Stomach (tissue), 19 donors: ENCODE measurements at places on chromosomes 11 and 22.

- no peak overlapping the region for H3K27ac ChIP-seq
- no peak overlapping the region for H3K4me3 ChIP-seq
- no peak for DNase-seq
- H3K4me1 ChIP-seq, result peaks cover 9% of the 10 kb centered on the region
- no peaks in the 10 kb centered on the region for H3K27me3 ChIP-seq
- H3K36me3 ChIP-seq, result peaks cover 15% of the 10 kb centered on the region
Observed at GRCh38 chr11:66559866-66560676, 8.3 kb downstream of the CTSF start.

DNA sequence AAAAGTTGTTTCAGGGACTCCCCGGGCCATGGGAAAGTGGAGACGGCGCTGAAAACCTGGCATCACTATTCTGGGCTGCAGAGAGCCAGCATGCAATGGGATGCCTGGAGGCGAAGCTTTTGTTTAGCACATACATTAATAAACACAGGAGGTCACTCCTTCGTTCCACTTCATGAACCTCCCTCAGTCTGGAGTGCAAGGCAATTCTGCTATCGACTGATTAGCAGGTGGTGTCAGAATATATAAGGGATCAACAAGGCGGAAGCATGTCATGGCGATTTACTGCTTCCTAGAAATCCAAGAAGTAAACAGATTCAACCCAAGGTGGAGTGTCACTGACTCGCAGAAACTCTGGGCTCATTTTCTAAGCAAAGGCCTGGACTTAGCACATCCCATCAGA, 45.4 kb upstream of the MN1 start:
- H3K4me1 ChIP-seq, result peaks cover 34% of the 10 kb centered on the region
- no peak for DNase-seq
- no peak overlapping the region for H3K4me3 ChIP-seq
- no peak overlapping the region for H3K27ac ChIP-seq
- H3K36me3 ChIP-seq, result peaks cover 34% of the 10 kb centered on the region
- no peaks in the 10 kb centered on the region for H3K27me3 ChIP-seq

- no peaks in the 10 kb centered on the region for H3K36me3 ChIP-seq
- H3K4me1 ChIP-seq, result peaks cover 5% of the 10 kb centered on the region
- no peak overlapping the region for H3K4me3 ChIP-seq
- no peak for DNase-seq
- no peaks in the 10 kb centered on the region for H3K27me3 ChIP-seq
Observed at GRCh38 chr11:12455938-12456337, 78.6 kb downstream of the PARVA start.

GRCh38 chr22:26851125-26851524, 193.7 kb downstream of the MIAT start:
- H3K4me3 ChIP-seq, result no peak overlapping the region
- H3K27me3 ChIP-seq, result no peaks in the 10 kb centered on the region
- no peak for DNase-seq
- no peak overlapping the region for H3K27ac ChIP-seq

DNA sequence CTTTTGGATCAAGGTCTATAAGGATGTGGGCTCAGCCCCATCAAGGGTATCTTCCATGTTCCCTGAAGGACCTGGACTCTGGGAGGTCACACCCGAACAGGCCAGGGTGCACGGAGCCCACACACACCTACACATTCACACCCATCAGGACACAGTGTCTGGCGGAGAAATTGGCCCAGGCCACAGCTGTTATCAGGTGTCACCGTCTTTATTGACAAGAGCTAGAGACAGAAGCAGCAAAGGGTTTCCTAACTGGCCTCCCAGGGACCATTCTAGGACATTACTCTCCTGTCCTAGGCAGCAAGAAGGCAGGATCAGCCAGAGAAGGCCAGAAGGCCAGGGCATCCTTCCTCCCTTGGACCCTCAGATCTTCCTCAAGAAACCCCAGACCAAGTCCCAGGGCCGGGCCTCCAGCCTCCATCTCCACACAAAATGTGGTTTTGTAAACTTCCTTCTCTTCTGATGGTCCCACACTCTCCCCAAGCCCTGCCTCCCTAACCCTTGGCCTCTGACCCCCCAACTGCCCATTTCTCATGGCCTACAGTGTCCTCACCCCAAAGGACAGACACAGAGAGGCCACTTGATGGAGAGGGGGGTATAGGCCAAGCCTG, 8.1 kb downstream of the SSTR3 start:
- H3K27me3 ChIP-seq, result no peaks in the 10 kb centered on the region
- peaks cover 8% of the 10 kb centered on the region for H3K4me1 ChIP-seq
- no peaks in the 10 kb centered on the region for H3K36me3 ChIP-seq
- no peak overlapping the region for H3K27ac ChIP-seq
- no peak overlapping the region for H3K4me3 ChIP-seq

- no peak for DNase-seq
- H3K4me3 ChIP-seq, result no peak overlapping the region
- no peaks in the 10 kb centered on the region for H3K36me3 ChIP-seq
- peaks cover 11% of the 10 kb centered on the region for H3K27me3 ChIP-seq
- no peaks in the 10 kb centered on the region for H3K4me1 ChIP-seq
Observed at GRCh38 chr11:68994894-68995285, 14.1 kb upstream of the MRGPRD start.

- H3K4me1 ChIP-seq, result peaks cover 4% of the 10 kb centered on the region
- H3K27ac ChIP-seq, result peak overlapping the region; percentile 42
- no peak overlapping the region for H3K4me3 ChIP-seq
- peak; percentile 49 for DNase-seq
Observed at GRCh38 chr11:123211149-123211852, 16.3 kb upstream of the CLMP start.

GRCh38 chr11:18365741-18366140, 28.6 kb upstream of the LDHA start:
- H3K36me3 ChIP-seq, result peaks cover 71% of the 10 kb centered on the region
- H3K4me1 ChIP-seq, result no peaks in the 10 kb centered on the region
- DNase-seq, result no peak
- no peaks in the 10 kb centered on the region for H3K27me3 ChIP-seq

DNA sequence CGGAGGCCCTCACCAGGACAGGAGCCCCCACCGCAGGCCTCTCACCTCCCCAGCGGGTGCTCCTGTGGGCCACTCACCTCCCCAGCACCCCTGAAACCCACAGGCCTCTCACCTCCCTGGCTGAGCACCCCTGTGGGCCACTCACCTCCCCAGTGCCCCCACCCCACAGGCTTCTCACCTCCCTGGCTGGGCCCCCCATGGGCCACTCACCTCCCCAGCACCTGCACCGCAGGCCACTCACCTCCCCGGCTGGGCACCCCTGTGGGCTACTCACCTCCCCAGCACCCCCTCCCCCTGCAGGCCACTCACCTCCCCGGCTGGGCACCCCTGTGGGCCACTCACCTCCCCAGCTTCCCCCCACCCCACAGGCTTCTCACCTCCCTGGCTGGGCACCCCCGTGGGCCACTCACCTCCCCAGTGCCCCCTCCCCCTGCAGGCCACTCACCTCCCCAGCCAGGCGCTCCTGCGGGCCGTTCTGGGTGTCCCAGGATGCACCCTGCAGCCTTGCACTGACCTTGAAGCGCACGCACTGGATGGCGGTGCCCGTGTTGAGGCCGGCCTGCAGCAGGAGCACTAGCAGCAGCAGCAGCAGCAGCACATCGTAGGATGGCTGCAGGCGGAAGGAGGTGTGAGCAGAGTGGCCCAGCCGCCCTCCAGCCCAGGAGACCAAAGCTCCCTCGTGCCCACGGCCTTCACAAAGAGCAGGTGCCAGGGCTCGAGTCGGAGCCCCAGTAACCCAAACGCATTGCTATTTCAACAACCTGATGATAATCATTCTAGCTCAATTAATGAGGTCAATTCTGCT, 5.7 kb upstream of the TTLL8 start:
- H3K4me3 ChIP-seq, result no peak overlapping the region
- H3K27me3 ChIP-seq, result peaks cover 21% of the 10 kb centered on the region
- no peak for DNase-seq
- H3K36me3 ChIP-seq, result no peaks in the 10 kb centered on the region

- DNase-seq, result no peak
- no peaks in the 10 kb centered on the region for H3K4me1 ChIP-seq
- H3K4me3 ChIP-seq, result no peak overlapping the region
- no peak overlapping the region for H3K27ac ChIP-seq
- no peaks in the 10 kb centered on the region for H3K36me3 ChIP-seq
Observed at GRCh38 chr11:28910926-28911325, 802.7 kb downstream of the METTL15 start.
